Activated T-cell treated with anti-CD3 and anti-CD28 coated beads for 4 hours (primary cell): ENCODE measurements at places on chromosomes 11 and 22.

DNA sequence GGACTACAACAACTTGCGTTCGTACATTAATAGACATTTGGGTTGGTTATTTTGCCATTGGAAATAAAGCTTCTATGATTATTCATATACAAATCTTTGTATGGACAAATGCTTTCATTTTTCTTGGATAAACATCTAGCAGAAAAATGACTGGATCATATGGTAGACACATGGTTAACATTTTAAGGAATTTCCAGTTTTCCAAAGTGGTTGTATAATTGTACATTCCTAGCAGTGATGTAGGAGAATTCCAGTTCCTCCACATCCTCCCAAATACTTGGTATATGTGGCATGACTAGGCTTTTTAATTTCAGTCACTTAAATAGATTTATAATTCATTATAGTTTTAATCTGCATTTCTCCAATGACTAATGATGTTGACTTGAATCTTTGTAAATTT, 246.2 kb upstream of the NCAM1 start:
- DNase-seq = no peak

- no peak for DNase-seq
Measured at GRCh38 chr11:122375687-122376399, 259.8 kb upstream of the BLID start.

GRCh38 chr11:47560426-47560825, 5.0 kb upstream of the PTPMT1 start:
- no peak for DNase-seq

DNA sequence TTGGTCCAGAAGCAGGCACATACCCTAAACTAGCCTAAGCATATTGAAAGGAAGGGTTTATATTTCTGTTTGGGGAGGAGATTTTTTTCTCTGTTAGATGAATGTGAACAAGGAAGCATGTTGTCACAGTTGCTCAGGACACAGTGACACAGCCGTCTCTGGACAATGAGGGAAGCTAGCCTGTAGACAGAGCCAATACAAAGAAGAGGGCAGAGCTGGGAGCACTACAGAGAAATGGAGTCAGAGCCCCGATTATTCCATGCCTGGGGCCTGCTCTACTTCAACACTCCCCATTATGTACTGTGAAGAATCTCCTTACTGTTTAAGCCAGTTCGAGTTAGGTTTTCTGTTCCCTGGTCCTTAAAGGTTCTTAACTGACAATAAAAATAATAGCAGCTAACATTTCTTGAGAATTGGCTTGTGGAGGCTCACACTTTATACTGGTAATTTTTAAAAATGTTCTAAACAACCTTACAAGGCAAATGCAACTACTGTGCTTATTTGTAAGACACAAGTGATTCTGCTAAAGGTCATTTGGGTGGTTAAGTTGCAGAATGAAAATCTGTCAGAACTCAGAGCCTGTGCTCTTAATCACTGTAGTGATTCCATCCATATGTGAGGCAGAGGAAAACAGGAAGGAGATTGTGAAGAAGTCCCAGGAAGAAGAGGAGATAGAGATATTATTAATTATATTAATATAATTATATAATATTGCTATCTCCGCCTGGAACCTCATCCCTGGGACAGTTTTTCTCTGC, 58.8 kb upstream of the RRAS2 start:
- no peak for DNase-seq

- DNase-seq = no peak
Measured at GRCh38 chr11:88632163-88632562, 294.6 kb upstream of the CTSC start.

DNA sequence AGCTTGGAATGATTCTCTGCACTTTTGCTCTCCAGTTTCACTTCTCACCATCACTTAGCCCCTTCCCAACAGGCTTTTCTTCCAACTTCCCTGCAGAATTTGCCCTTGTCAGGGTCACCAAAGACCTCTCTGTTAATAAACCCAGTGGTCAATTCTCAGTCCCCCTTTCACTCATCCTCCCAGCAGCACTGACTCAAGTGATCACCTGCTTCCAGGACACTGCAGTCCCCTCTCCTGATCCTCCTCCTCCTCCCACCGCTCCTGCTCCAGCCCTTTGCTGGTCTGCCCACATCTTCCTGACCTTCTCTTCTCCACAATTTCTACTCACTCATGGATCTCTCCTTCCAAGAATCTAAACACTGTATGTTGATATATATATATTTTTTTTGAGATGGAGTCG, 57.9 kb downstream of the SHISAL1 start:
- DNase-seq = no peak

GRCh38 chr22:37018815-37019308, 385 bp downstream of the TST start:
- DNase-seq = no peak

GRCh38 chr22:46803031-46803880, 40.8 kb downstream of the TBC1D22A start:
- DNase-seq = peak; percentile 63

DNA sequence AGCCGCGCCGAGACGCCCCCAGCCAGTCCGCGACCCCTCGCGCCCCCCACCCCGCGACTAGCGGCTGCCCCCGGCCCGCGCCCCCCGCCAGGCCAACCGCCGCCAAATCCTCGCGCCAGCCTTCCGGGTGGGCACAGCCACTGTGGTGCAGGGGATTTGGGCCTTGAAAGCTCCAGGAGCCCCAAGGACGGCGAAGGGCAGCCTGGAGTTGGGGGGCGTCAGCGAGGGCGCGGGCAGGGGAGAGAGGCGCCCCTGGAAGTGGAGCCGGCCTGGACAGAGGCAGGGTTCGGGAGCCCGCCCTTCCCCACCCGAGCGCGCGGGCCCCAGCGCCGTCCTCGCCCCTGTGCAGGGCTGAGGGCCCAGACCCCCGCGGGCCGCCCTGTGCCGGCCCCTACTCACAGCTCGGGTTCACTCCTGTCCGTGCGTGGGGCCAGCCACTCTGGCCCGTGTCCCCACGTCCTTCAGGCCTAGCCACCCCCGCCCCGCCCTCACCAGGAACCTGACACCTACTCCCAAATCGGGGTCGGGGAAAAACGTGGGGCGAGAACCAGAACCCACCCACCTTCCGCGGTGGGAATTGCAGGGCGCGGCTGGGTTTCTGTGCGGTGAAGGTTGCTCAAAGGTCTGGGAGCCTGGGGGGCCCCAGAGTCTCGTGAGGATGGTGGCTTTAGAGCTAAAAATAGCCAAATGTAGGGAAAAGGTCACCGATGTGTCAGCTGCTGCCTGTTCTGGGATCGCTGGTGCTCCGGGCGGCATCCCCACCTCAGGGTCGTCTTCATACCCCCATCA, at the start of gene CPT1B:
Gene CPT1B (minus strand): TSS at position 441 of the 789 bp plus-strand sequence. CDS start 512 bp downstream, outside the sequence.
- DNase-seq = no peak

GRCh38 chr22:41469218-41469851, 418 bp downstream of the ACO2 start:
- DNase-seq = no peak

GRCh38 chr22:39098026-39098425, 982 bp downstream of the APOBEC3H start:
- DNase-seq = no peak

- no peak for DNase-seq
Measured at GRCh38 chr11:85893395-85893794, 38.2 kb downstream of the CCDC83 start.

DNA sequence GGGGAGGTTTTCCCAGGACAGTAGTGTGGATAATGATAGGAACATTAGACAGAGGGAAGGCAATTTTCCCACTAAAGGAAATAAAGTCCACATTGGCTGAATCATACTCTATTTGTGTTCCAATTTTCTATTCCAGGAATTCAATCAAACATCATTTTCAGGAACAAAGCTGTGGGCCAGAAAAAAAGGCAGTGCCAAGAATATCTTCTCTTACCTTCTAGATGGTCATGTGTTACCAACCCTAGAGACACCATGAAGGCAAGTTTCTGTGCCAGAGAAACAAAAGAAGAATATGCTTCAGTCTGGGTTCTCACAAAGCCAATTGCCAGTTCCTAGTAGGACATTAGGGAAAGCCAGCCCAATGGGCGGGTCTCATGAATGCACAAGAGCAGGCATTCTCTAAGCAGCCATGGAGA, 27.5 kb downstream of the LARGE2 start:
- no peak for DNase-seq

DNA sequence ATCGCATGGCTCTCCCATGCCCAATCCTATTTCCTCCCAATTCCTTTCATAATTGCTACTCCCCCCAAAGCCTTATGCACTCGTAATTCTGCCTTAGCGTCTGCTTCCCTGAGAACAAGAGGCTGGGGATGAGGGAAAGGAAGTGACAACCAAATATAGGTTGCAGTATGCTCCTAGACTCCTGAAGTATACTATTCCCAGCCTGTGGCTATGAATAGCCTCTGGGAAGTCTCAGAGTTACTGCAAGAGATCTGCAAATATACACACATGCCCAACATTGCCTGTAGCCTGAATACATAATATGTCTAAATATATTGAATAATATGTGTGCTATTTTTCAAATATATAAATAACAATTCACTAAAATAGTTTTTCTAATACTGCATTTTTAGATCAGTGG, 96.1 kb upstream of the CD44 start:
- DNase-seq = no peak

- no peak for DNase-seq
Measured at GRCh38 chr11:8084352-8084751, 3.3 kb downstream of the TUB start.

- DNase-seq = no peak
Measured at GRCh38 chr11:7583248-7583647, 69.4 kb downstream of the PPFIBP2 start.

DNA sequence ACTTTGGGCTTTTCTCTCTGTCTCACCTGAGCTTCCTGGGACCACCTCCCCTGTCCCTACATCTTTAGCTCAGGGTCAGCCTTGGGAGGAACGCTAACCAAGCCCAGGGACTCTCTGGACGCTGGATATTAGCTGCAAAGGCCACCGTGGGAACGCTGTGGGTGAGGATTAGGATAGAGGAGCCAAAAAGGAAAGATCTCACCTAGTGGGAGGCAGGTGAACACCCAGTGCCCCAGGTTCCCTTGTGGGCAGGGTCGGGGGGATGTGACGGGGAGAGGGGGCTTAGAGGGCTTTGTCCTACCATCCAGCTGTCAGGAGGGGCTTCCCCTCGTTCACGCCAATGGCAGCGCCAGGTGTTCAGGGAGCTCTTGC, 50.2 kb downstream of the LINC01488 start:
- DNase-seq = no peak

GRCh38 chr11:127733552-127733951, 733.0 kb upstream of the KIRREL3 start:
- no peak for DNase-seq

GRCh38 chr11:120457996-120458395, 53.6 kb upstream of the GRIK4 start:
- no peak for DNase-seq

DNA sequence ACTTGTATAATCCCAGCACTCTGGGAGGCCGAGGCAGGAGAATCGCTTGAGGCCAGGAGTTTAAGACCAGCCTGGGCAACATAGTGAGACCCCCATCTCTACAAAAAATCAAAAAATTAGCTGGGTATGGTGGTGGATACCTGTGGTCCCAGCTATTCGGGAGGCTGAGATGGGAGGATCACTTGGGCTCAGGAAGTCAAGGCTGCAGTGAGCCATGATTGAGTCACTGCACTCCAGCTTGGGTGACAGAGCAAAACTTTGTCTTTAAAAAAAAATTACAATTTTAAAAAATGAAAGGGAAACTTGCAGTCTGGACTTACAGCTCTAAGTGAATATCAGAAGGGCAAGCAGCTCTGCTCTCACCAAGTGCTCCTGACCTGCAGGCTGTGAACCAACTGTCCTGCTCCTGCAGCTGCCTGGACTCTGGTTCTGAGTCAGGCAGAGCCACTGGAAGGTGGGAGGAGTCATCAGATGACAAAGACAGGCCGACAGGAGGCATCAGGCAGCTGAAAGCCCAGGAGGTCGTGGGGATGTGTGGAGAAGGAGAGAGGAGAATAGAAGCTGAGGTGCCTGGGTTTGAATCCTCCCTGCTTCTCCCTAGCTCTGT, 9.6 kb downstream of the SMTNL1 start:
- DNase-seq = no peak

DNA sequence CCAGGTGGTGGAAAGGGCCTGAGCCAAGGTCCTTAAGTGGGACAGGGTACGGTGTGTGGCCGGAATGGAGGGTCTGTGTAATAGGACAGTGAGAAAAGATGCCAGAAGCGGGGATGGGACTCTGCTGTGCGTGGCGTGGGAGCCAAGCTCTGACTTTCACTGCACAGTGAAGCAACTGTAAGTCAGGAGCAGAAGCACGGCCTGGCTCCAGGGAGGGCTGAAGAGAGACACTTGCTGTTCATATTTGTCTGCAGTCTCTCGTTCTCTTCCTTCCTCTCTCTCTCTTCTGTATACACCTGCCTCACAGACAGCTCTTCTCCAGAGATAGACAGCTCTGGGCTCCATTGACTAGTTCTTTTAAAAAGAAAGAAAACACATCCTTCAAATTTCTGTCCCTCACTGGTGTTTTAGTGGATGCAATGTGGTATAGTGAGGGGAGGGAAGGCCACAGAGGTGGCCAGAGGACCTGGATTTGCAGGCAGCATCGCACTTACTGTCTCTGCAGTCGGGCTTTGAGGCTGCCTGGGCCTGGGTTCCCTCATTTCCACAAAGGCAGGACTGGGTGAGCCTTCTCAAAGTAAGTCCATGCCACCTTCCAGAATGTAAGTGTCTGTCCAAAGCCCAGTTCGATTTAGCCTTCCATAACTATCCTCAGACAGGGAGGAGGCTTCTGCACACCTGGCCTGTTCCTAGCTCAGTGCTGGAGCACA, 2.1 kb downstream of the IL17RA start:
- no peak for DNase-seq

- no peak for DNase-seq
Measured at GRCh38 chr22:33842006-33842354, 78.3 kb downstream of the LARGE1 start.

DNA sequence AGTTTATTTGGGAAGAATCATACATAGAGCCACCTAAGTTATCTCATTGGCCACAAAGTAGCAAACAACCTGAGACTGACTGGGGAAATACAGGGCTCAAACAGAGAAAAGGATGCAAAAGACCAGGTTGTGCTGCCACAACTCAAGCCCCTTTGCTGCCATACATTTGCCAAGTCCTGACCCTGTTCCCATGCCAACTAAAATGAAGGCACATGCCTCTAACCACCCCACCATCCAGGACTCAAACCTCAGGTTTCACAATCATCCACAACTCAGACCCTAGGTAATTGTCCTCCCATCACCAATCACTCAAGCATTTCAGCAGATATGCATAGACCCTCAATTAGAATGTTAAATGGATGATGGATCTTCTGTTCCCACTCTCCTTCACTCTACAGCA, 1.4 kb upstream of the MS4A1 start:
- DNase-seq = no peak

- peak; percentile 68 for DNase-seq
Measured at GRCh38 chr11:57426929-57427726, at the start of gene SLC43A3. SLC43A3 (minus strand) TSS chr11:57427121; CDS start chr11:57426172, 949 bp downstream.
